Stimulated activated CD4-positive, alpha-beta T cell treated with anti-CD3 and anti-CD28 coated beads, Interleukin-1b, Interleukin-23, amount 100 ng/mL, for 1 hour (primary cell): ENCODE measurements at places on chromosomes 3 and 15.

GRCh38 chr15:50797926-50798325 lies 32.4 kb upstream of the SPPL2A start:
- no peak for DNase-seq

GRCh38 chr15:49674370-49674769 lies 53.5 kb downstream of the DTWD1 start:
- no peak for DNase-seq

DNA sequence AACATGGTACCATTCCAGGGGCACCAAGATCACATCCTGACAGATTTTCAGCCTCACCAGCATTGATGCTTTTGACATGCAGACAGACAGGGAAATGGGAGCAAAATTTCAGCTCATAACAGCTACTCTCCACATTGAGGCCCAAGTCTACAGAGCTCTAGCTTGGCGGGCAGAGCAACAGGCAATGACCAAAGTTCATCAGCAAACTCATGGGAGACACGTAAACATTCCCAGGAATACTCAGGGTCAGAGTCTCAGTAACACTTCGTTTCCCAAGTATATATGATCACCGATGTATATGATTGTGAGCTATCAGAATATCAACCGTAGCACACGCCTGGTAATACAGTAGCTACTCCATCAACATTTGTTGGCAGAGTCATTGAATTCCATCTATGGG lies 59.2 kb upstream of the SLC24A5 start:
- no peak for DNase-seq

DNA sequence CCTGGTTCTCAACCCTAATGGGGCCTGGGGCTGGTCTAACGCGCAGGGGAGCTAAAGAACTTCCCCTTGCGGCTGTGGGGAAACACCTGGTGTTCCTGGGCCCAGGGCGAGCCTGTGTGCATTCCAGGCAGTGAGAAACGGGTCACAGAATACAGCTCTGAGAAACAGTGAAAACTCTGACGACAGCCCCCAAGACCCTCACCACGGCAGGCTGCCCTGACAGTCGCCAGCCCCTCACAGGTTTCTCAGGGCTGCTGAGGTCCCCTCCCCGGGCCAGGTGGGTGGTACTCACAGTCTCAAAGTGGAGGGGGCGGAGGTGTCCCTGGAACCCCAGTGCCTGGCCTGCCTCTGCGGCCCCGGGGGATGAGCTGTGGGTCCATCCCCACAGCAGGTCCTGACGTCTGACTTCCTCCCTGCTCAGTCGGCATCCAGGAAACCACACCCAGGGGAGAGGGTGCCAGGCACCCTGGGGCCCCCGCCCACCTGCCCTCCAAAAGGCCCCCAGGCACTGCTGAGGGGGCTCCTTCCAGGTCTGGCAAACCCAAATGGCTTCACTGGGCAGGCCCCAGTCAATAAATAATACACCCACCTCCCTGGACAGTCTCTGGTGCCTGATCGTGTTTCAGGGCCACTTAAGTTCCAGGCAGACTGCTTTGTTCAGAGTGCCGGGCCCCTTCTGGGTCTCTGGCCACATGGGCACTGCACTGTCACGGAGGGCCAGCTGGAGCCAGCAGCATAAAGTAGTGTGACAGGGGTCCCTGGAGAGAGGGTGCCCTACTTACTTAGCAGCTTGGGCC lies 57.7 kb downstream of the IQSEC1 start:
- no peak for DNase-seq

GRCh38 chr15:35308802-35309201 lies 223.7 kb upstream of the NANOGP8 start:
- no peak for DNase-seq

- DNase-seq, result no peak
These were observed 1.8 kb upstream of the USP19 start for GRCh38 chr3:49122451-49122850.

DNA sequence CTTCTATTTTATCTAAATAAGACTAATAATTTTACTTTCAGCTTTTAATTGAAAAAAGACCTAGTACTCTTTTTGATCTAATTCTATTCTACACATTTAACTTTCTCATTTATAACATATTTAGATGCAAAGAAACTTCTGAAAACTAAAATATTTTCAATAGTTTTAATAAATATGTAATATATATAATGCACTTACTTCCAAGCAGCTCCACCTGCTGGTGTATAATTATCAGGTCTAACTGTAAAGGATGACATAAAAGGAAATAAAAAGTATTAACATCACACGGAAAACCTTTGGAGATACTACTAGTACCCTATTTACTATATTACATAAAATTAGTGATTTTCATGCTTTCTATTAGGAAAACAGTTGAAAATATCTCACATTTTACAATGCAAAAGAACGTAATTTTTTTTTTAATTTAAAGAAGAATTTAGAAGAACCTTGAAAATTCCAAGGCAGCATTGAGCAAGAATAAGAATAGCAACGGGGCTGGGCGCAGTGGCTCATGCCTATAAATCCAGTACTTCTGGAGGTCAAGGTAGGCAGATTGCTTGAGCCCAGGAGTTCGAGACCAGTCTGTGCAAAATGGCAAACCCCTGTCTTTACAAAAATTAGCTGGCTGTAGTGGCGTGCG lies 10.2 kb downstream of the PLSCR5 start:
- DNase-seq, result no peak

DNA sequence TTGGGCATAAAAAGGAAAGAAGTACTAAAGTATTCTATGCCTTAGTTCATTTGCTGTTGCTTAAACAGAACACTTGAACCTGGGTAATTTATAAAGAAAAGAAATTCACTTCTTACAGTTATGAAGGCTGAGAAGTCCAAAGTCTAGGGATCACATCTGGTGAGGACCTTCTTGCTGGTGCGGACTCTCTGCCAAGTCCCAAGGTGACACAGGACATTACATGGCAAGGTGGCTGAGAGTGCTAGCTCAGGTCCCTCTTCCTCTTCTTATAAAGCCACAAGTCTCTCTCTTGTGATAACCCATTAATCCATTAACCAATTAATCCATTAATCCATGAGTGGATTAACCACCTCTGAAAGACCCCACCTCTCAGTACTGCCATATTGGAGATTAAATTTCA lies 3.1 kb upstream of the ZBTB38 start:
- DNase-seq, result no peak

DNA sequence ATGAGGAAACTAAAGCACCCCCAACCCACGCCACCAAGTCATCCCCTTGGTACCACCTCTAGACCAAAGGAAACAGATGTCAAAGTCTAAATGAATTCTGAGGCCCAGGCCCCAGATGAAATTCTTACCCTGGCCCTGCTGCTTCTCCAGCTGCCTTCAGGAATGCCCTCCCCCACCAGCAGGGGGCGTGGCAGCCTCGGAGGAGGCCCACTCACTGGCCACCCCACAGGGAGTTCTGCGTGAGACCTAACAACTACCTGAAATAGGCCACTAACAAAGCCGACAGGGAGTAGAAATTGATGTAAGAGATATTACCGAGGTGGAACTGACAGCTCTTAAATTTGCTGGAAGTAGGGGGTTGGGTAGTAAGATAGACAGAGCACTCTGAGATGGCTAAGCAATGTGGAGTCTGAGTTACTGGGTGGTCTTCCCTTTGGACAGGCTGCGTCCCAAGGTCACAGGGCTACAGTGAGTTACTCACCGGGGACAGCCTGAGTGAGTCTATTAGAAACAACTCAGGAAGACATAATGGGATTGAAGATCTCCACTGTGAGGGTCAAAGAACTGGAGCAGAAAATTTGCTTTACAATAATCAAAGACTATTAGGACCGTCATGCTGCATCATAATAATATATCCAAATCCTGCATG lies 240.7 kb downstream of the SHOX2 start:
- no peak for DNase-seq

DNA sequence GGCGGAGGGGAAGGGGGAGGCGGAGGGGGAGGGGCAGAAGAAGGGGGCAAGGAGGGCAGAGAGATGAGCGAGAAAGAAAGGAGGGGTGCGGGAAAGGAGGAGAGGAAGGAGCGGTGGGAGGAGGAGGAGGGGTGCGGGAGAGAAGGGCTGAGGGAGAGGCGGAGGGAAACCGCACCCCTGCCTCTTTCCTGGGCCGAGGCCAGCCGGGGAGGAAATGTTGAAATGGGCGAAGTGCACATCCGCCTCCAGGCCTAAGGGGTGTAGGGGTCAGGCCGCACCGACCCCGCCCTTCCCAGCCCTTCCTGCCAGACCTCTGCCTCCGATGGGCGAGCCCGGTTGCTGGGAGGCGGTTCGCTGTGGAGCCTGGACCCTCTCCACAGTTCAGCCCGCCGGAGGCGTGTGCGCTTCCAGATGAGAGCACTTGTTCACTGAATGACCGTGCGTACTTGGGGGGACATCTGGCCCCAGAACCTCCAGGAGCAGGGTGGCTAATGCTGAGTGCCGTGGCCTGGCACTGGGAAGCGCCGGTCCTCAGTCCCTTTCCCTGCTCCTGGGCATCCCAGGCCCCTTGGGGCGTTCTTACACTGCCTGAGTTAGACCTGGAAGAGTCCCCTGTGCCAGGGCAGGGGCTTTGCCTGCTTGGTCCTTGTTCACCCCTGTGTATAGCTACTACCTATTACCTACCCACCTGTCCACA lies 110.3 kb upstream of the KLF13 start:
- no peak for DNase-seq

GRCh38 chr3:130687327-130687726 lies 59.3 kb downstream of the PIK3R4 start:
- no peak for DNase-seq

- no peak for DNase-seq
These were observed 28.4 kb downstream of the RGMA start for GRCh38 chr15:93060336-93061248.

DNA sequence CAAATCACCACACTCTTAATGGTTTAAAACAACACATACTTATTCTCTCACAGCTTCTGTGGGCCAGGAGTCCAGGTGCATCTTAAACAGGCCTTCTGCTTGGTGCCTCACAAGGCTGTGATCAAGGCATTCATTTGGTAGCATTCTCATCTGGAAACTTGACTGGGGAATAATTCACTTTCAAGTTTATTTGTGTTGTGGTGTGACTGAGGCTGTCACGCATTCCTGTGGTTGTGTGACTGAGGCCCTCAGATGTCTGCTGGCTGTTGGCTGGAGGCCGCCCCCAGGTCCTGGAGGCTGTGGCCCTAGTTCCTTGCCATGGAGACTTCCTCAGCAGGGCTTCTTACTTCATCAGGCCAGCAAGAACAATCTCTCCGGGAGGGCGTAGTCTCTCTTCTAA lies 16.9 kb upstream of the FAM3D start:
- no peak for DNase-seq

DNA sequence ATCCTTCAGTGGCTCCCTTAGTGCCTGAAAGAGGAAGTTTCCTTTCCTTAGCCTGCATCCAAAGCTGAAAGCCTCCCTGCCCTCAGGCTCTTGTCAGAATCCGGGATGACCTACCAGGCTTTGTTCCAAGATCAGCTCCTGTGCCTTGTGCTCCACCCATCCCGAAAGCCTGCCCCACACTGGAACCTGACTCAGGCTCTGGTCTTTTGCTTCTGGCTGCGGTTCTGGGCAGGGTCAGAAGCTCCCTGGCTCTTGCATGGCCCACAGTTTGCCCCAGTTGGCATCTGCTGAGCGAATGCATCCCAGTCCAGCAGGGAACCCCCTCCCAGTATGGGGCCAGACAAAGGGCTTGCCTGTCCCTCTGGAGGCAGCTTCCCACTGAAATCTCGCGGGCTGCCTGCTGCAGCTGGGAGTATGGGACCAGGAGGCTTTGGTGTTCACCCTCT lies 25.9 kb upstream of the KIF23 start:
- no peak for DNase-seq

DNA sequence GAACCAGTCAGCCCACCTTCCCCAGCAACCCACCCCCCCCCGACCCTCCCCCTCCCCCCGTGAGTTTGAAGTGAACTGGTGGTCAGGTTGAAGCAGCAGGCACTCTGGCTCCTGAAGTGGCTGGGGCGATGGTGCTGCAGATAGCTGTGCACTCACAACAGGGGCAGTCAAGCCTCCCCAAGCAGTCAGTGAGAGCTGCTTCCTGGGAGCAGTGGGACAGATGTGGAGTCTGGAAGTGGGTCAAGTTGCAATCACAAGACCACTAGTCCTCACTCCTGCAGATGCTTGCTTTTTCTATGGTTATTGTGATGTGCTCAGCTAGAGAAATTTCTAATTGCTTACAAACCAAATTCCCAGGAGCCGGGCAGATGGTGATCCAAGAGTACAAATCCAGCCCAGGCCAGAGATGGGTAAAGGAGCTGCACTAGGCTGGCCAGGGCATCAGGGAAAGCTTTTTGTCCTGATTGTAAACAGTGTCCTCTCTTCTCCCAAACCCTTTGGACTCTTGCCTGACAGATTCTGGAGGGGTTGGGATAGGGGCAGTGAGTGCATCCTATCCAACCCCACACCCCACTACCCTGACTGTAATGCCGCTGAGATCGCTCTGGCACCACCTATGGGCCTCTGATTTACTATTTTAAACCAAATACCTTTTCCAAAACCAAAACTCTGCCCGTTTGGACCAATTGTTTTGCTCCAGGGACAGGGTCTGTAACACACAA lies 9.8 kb upstream of the CLPX start:
- DNase-seq, result no peak

DNA sequence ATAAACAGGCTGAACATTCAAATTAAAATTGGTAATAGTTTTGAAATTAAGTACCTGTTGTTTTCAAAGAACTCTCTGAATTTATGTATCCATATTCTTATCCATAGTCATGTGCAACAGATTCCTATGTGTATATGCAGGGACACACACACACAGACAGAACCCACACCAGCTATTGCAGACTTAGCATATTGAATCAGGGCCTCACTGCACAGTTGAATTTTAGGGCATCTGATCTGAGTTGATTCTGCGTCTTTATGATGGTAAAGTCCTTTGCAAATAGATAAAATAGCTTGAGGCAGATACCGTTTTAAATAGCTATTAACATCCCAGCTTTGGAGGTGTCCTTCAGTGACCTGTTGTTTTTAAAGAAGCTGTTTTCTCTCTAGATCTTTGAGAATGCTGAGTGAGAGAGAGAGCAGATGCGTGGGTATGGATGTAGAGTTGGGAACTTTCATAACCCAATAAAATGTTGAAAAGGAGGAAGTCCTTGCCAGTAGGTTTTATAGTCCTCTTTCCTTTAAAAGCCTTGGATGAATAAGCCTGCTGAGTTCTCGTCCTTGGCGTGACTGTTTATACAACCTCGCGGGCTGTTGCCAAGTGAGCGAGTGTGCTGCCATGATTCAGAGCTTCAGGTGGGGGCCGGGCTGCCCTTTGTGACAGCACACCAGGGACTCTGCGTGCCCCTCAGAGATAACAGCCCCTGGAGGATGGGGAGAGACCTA lies 18.3 kb downstream of the MYZAP start:
- DNase-seq, result no peak

DNA sequence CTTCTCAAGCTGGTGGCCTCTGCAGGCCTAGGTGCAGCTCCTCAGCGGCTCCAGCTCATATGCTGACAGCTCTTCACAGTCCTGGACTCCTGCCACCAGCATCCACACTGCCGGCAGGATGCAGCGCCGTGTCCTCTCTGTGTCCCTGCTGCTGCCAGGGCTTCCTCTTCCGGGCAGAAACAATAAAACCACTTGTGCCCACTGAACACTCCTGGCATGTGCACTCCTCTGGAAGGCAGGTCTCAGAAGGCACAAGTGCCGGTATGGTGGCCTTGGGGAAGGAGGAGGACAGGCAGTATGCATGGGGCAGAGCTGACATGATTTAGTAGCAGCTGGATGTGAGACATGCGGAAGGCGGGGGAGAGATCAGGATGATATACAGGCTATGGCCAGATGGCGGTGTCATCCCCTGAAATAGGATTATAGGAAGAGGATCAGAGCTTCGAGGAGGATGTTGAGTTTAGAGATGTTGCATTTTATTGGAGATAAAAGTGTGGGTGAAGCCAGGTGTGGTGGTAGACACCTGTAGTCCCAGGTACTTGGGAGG lies 7.5 kb upstream of the MAN2A2 start:
- no peak for DNase-seq

- no peak for DNase-seq
These were observed 166.3 kb downstream of the VGLL4 start for GRCh38 chr3:11477407-11477911.

- no peak for DNase-seq
These were observed 27.5 kb downstream of the NBEAL2 start for GRCh38 chr3:47007001-47007400.
